ENCODE measurements at places on chromosomes 6 and 20.
A peak's percentile ranks its signal among the peaks of the same experiment; 100 is the strongest.

GRCh38 chr6:27146706-27147505, 100.6 kb upstream of the PRSS16 start:
- DNase-seq, result peak; percentile 68

DNA sequence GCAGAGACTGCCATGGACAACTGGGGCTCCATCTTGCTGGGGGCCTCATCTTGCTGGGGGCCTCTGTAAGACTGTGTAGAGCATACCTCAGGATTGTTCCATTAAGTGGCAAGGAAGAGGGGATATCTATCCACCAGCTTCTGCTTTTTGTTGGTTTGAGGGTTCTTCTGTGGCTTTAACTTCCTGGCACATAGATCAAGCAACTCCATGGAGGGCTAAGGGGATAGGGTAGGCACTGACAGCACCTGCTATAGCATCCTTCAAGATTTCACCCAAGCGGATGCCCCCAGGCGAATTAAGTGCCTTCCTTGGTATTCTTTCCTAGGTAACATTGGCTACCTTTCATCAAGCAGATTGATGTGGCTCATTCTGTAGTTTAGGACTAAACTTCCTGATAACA, 3.8 kb upstream of the LRRN4 start:
- no peak for DNase-seq

- DNase-seq, result no peak
These were observed 77.3 kb upstream of the SLC35F1 start for GRCh38 chr6:117829594-117830319.

DNA sequence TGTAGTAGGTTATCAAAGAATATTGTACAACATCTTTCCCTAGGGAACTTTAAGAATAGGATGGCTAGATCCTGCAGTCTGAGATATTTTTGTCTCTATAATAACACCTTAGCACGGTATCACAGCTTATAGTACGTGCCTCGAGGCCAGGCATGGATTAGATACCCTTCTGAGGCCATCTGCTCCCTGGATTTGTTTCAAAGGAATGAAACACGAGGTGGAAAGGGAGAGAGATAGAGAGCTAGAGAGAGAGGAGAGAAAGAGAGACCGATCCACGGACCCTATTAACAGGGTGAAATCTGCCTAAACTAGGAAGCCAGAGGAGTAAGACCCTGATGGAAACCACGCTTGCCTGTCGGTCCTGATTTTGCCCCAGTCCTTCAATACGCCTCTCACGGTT, 92.5 kb downstream of the CD83 start:
- no peak for DNase-seq

- DNase-seq, result no peak
These were observed 55.0 kb downstream of the NOX3 start for GRCh38 chr6:155400654-155400965.

DNA sequence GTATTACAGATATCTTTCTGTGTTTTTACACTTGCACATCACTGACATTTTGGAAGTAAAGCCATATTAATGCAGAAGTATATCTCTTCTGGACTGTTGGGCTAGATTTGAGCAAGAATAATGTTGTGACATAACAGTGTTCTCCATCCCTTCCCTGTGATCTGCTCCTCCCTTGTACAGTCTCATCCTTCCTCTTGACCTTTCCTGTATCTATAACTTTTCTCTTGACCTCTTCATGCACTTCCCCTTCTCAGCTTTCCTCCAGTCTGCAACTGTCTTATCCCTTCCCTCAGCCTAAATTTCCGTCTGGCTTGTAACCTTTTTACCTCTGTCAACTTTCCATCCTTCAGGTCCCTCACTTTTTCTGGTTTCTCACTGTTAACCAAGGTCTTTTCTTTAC, 29.8 kb downstream of the NCOA3 start:
- DNase-seq, result no peak

- DNase-seq, result no peak
These were observed 41.9 kb upstream of the SIM1 start for GRCh38 chr6:100506651-100507050.

DNA sequence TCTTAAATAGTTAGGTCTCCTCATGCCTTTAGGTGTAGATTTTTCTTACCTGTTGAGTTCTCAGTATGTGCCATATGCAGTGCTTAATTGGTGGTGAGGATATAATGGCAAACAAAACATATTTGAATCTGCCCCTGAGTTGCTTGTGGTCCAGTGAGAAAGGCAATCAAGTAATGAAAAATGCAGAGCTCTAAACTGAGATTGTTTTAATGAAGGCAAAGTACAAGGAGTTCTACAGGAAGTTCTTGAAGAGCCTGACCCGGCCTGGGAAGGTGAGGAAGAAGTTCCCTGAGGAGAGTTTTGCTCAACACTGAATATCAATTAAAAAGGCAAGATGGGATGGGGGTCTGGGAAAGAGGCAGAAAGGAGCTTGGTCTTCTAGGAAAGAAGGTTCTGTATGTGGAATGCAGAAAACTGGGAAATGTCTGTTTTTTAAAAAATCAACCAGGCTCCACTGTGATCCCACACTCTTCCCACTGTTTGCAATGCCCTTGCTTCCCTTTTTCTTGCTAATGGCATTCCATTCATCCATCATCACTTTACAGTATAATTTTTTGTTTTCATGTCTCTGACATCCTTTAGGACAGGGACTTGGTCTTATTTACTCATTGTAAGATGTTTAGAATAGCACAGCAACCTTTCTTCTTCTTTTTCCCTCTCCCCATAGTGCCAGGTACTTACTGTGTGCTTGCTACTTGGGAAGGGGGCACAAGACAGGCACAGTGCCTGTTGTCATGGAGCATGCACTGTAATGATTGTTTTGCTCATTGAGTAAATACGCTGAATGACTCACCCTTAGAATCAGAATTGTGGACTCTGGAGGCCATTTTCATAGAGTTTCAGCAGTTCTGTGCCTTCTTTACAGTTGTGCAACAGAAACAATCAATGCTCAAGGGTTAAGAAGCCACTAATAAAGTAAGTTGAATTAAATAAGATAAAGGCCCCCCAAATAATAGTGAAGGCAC, 64.3 kb downstream of the ANKS1A start:
- no peak for DNase-seq

DNA sequence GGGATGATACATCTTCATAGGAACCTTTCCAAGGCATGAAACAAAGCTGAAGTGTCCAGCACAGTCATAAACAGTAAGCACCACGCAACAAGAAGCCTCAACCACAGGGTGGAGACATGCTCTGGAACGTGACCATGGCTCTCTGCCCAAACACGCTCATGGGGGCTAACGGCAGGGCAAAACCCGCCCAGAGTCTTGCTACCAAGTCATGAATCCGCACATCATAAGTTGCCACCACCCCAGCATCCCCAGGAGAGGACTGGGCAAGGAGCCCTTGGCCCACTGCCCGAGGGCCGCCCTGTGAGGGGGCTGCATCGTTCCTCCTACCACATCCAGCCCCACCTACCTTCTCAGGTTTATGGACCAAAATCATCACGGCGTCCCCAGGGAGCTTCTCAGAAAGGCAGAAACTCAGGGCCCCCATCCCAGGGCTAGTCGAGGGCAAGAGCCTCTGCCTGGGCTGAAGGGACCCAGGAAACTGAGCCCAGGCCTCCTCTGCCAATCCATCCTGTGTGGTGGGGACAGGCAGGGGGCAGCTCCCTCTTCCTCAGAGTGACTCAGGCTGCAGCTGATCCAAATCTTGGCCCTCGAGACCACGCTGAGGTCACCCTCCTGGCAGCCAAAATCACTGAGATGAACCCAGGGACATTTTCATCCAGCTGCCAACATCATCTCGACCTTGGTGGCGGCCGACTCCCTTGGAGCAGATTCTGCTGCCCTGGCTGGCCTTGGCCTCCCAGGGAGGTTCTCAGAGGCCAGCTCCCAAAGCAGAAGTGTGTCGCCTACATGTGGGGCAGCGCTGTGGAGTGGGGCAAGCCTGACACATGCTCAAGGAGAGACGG, 42.6 kb downstream of the BMP7 start:
- no peak for DNase-seq

GRCh38 chr20:40749985-40750506, 61.0 kb upstream of the MAFB start:
- DNase-seq, result no peak

GRCh38 chr20:48057739-48058138, 272.5 kb upstream of the SULF2 start:
- no peak for DNase-seq

DNA sequence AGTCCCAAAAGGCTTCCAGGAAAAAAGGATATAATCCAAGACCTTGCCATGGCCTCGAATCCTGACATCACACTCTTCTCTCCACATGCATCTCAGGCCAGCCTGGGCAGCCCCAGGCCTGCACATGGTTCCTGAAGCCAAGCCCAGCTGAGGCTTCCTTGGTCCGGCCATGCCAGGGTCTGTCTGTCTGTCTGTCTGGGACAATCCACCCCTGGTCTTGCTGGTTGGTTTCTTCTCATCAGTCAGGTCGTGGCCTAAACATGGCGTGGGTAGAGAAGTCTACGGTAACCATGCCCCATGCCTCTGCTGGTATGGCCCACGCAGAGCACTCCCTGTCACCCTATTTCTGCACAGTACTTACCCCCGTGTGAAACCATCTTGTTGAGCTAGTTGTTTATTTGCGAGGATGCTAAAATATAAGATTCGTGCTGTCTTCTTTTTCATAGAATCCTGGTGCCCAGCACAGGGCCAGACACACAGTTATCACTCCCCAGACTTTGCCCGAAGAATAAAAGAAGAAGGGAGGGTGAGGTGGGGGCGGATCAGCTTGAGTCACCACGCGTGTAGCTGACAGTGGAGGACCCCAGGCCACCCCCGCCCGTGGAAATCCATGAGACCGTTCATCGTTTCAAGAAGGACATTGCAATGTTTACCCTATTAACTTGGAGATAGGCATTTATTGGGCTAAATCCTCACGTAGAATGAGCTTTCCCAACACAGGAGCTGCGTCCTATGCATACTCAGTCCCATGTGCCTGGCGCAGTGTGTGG, 107.2 kb downstream of the RNASET2 start:
- no peak for DNase-seq

GRCh38 chr20:6142348-6142993, 19.6 kb upstream of the FERMT1 start:
- DNase-seq, result peak; percentile 21

- DNase-seq, result no peak
These were observed 110.2 kb upstream of the RPS6KA2 start for GRCh38 chr6:166737261-166737660.

- DNase-seq, result no peak
These were observed 3.1 kb downstream of the BICRAL start for GRCh38 chr6:42784717-42785498.

- no peak for DNase-seq
These were observed 122.3 kb downstream of the PREX1 start for GRCh38 chr20:48705240-48706115.

DNA sequence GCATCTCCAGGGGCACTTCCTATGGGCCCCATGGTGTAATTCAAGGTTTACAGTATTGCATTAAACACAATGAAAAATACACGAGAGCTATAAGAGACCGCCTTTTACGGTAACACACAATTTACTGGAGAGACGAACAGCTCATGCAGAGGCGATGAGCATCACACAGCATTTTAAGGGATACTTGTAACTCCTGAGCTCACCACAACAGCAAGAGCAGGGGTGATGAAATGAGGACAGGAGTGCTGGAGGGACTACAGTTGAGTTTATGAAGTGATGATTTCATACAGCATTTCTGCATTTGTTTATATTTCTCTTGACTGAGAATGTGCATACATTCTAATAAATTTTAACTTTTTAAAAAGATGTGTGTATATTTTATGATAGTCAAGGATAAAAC, 113.9 kb downstream of the WDR27 start:
- no peak for DNase-seq

All from activated naive CD4-positive, alpha-beta T cell treated with anti-CD3 and anti-CD28 coated beads, Interleukin-2, amount 50 U/mL, for 16 hours (primary cell).